Memory B cell (primary cell): ENCODE measurements at places on chromosomes 13 and 19.

DNA sequence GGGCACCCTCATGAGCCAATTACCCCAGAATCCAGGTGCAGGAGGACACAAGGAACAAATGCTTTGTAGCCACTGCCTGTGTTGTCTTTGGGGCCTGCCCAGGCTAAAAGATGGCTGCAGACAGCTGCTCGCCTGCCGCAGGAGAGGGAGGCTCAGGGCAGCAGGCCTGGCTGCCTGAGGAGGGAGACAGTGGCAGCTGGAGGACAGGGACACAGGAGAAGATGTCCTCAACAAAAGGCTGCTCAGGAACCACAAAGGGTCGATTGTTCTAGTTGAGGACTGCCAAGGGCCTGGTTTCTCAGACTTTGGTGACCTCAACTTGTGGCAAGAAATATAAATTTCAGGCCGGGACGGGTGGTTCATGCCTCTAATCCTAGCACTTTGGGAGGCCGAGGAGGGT is 7.6 kb downstream of the SIRT2 start:
- DNase-seq = no peak

- no peak for DNase-seq
Measured at GRCh38 chr19:38389101-38389925, 816 bp downstream of the SPRED3 start.

- DNase-seq = no peak
Measured at GRCh38 chr13:78409172-78409571, 194.2 kb downstream of the POU4F1 start.

- DNase-seq = peak; percentile 50
Measured at GRCh38 chr19:42596391-42597072, 1.8 kb upstream of the CEACAM8 start.

DNA sequence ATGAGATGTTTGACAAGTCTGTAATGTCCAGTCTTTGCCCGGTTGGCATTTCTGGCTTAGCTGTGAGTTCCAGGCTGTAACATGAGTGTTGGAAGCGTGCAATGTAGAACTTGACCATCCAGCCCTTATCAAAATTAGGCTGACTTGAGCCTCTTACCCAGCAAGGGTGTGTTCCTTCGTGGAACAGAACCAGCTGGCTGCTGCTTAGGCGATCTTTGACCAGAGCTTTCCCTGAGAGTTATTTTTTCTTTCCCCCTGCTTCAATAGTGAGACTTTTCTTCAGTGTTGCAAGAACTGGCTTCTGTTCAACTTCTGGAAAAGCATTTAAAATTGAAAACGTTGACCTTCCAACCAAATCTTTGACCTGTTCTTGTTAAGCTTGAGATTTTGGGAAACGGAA is 6.5 kb downstream of the TNFSF13B start:
- DNase-seq = no peak

DNA sequence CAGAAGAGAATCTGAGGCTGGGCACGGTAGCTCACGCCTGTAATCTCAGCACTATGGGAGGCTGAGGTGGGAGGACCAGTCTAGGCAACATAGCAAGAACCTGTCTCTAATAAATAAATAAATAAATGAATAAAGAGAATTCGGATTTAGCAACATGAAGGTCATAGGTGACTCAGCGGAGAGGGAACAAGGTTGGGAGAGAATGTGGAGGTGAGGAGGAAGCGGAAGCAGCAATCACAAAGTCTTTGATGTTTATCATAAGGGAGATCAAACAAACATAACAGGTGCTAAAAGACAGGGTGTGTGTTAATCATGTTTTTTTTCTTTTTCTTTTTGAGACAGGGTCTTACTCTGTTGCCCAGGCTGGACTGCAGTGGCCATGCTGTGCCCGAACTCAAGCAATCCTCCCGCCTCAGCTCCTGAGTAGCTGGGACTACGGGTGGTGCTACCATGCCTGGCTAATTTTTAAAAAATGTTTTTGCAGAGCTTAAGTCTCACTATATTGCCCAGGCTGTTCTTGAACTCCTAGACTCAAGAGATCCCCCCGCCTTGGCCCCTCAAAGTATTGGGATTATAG is 16.3 kb downstream of the PBX4 start:
- DNase-seq = no peak

GRCh38 chr13:43054803-43055802 is 31.7 kb downstream of the DNAJC15 start:
- DNase-seq = no peak

DNA sequence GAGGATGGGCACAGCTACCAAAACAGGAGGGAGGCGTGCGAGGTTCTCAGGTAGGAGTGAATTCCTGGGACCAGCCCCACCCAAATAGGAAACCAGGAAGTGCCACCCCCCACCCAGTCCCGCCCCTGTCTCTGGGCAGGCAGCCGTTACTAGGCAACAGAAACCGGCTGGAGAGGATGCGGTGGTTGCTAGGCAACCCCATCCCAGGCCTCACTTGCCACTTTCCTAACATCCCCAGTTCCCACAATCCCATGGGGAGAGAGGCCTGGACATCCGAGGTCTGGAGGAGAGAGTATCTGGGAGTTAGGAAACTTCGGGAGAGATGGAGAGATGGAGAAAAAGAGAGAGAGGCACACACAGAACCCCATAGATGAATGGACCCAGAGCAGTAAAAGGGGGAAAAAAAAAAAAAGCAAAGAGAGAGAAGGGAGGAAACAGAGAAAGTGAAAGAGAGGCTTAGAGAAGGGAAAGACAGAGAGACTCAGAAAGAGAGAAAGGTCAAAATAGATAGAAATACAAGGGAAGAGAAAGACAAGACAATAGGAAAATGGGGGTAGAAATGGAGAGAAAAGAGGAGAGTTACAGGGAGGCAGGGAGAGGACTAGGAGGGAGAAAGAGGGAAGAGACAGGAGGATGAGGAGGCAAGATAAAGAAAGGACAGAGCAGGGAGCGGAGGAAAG is 3.8 kb downstream of the GRIK5 start:
- no peak for DNase-seq

- DNase-seq = no peak
Measured at GRCh38 chr19:17889609-17890214, 18.0 kb downstream of the SLC5A5 start.

GRCh38 chr13:45782327-45783045 is 69.1 kb downstream of the SIAH3 start:
- DNase-seq = no peak

DNA sequence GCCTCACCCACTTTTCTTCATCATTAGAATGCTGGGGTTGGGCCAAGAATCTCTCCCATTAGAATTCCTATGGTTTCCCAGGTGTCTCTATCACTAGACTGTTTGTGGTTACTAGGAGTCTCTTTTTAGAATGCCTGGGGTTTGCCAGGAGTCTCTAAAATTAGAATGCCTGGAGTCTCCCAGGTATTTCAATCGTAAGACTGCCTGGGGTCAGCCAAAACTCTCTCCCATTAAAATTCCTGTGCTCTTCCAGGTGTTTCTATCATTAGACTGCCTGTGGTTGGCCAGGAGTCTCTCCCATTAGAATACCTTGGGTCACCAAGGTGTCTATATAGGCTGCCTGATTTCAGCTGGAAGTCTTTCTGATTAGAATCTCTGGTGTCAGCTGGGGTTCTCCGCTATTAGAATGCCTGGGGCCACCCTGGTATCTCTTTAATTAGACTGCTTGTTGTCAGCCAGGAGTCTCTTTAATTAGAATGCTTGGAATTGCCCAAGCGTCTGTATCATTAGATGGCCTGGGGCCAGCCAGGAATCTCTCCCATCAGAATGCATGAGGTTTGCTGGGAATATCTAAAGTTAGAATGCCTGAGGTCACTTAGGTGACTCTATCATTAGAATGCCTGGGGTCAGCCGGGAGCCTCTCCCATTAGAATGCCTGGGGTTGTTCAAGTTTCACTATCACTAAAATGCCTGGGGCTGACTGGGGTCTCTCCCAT is 1479.2 kb downstream of the UQCRFS1 start:
- DNase-seq = no peak

DNA sequence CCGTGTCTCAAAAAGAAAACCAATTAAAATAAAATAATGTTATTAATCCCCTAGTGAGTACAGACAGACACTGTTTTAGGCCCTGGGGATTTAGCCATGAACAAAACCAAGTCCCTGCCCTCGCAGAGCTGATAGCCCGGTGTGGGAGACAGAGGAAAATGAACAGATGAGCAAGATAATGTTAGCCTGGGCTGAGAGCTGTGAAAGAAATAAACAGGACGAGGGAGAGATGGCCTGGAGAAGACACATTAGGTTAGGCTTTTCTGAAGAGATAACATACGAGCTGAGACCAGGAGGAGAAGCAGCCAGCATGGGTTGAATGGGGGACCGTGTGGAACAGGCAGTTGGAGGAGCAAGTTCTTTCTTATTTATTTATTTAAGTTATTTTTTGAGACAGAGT is 9.0 kb downstream of the RELB start:
- no peak for DNase-seq

GRCh38 chr19:33627526-33627925 is 5.8 kb downstream of the CHST8 start:
- DNase-seq = no peak

- no peak for DNase-seq
Measured at GRCh38 chr13:50156561-50157127, 141.4 kb downstream of the KCNRG start.

GRCh38 chr13:32988608-32989289 is 27.5 kb upstream of the KL start:
- no peak for DNase-seq

GRCh38 chr19:33551676-33552075 is 30.1 kb upstream of the PEPD start:
- DNase-seq = no peak

GRCh38 chr19:18863843-18864362 is 32.1 kb downstream of the CERS1 start:
- no peak for DNase-seq

GRCh38 chr13:109113427-109113826 is 484.0 kb downstream of the MYO16 start:
- DNase-seq = no peak

- no peak for DNase-seq
Measured at GRCh38 chr19:46408664-46409039, 4.7 kb downstream of the CCDC8 start.

DNA sequence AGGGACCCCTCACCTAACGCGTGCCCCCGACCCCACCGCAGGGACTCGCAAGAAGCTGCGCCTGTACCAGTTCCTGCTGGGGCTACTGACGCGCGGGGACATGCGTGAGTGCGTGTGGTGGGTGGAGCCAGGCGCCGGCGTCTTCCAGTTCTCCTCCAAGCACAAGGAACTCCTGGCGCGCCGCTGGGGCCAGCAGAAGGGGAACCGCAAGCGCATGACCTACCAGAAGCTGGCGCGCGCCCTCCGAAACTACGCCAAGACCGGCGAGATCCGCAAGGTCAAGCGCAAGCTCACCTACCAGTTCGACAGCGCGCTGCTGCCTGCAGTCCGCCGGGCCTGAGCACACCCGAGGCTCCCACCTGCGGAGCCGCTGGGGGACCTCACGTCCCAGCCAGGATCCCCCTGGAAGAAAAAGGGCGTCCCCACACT is 4.7 kb upstream of the MYBPC2 start:
- peak; percentile 69 for DNase-seq

DNA sequence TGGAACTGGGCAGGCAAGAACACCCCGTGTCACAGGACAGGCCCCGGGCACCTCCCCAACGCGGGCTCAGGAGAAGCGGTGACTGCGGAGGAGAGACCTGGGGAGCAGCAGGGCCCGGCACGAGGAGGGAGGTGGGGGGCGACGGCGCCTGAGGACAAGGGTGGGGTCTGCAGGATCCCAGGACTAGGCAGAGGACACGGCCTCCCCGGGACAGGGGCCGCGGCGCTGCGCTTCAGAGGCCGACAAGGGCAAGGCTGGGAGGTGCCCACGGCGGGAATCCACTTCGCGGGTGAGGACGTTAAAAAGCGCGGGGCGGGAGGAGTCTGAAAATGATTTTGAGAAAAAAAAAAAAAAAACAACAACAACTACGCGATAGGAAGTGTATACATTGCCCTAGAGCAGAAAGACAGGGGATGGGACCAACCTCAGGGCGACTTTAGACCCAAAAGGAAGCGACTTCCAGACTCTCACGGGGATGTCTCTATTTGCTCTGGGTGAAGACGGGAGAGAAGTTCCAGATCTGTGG is 44.9 kb downstream of the ZNF611 start:
- DNase-seq = peak; percentile 2

- no peak for DNase-seq
Measured at GRCh38 chr13:24664726-24665409, 15.3 kb upstream of the ATP12A start.

DNA sequence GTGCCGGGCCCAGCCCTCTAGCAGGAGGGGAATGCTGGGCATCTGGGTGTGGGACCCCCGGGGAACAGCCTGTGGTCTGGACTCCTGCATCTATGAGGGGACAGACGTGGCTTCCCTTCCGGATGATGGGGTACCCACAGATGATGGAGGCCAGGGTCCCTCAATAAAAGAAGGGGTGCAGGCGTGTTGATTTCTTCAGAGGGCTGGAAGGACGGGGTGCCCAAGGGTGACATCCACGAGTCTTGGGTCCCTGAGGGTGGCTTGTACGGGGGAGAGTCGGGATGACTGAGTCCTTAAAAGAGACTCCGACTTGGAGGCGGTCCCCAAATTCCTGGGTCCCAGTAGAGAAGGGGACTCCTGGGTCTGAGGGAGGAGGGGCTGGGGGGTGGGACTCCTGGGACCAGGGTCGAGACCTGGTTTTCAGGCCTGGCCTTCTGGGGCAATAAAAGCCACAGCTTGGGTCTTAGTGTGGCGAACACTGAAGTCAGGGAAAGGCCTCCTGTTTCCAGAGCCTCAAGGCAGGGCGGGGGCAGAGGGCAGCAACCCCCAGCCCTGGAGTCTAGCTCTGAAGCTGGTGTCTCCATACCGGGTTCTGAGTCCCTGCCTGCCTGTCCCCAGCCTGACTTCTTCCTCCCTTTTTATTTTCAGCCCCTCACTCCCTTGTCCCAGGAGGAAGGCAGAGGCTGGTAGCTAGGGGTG is 459 bp upstream of the GRIN2D start:
- DNase-seq = no peak

- no peak for DNase-seq
Measured at GRCh38 chr13:110503037-110503901, 58.3 kb downstream of the RAB20 start.

DNA sequence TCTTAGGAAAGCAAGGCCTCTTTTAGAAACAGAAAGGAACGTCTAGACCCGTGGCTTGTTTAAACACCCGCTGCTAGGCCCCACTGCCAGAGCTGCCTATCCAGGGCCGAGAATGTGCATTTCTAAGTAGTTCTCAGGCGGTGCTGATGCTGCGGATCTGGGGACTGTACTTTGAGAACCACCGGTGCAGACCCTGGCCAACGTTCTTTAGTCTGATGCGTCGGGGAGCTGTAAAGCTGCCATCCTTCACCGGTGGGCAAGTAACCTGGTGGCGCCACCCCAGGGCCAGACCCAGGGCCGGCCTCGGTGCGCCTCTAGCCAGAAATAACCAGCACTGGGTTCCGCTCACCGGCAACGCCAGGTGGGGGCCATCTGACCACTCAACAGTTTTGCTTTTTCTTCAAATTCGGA is 47.1 kb downstream of the TGDS start:
- DNase-seq = no peak

- no peak for DNase-seq
Measured at GRCh38 chr13:40422588-40423235, 243.7 kb downstream of the FOXO1 start.
